ENCODE measurements at places on chromosomes 5 and 9. TPM values are rescaled to one million over a fixed set of nuclear protein-coding genes. Genes with fewer than 3 reads are reported as not detected.

KCNN2 gene
- 0.37 TPM for total RNA-seq

RGS3 gene
- 44.2 TPM for total RNA-seq

NR2F1 gene
- 63.0 TPM for total RNA-seq

GBGT1 gene
- 3.2 TPM for total RNA-seq

STPG3 gene
- total RNA-seq = not detected

GPX8 gene
- 126 TPM for total RNA-seq

COL15A1 gene
- 104 TPM for total RNA-seq

ZBED3 gene
- 0.44 TPM for total RNA-seq

SLC6A7 gene
- not detected for total RNA-seq

NFX1 gene
- 25.2 TPM for total RNA-seq

GMCL2 gene
- total RNA-seq = not detected

KIF24 gene
- 5.2 TPM for total RNA-seq

CNOT8 gene
- 59.3 TPM for total RNA-seq

WHRN gene
- 1.5 TPM for total RNA-seq

DBN1 gene
- 153 TPM for total RNA-seq

HBEGF gene
- total RNA-seq = 12.4 TPM

SOX30 gene
- not detected for total RNA-seq

ICE1 gene
- 33.2 TPM for total RNA-seq

PAPPA gene
- 23.5 TPM for total RNA-seq

SPINK6 gene
- not detected for total RNA-seq

C8G gene
- total RNA-seq = 0.37 TPM

CCDC127 gene
- total RNA-seq = 5.5 TPM

AMBP gene
- not detected for total RNA-seq

FAF2 gene
- total RNA-seq = 38.3 TPM

PAXX gene
- 25.1 TPM for total RNA-seq

GPR21 gene
- total RNA-seq = 1.5 TPM

ZNF608 gene
- 1.8 TPM for total RNA-seq

CTSV gene
- total RNA-seq = 0.89 TPM

PDLIM4 gene
- 107 TPM for total RNA-seq

SLC6A18 gene
- total RNA-seq = not detected

CCL28 gene
- 1.5 TPM for total RNA-seq

SETX gene
- total RNA-seq = 78.5 TPM

CCDC183 gene
- total RNA-seq = 0.37 TPM

DDX4 gene
- not detected for total RNA-seq

MAPKAP1 gene
- 84.0 TPM for total RNA-seq

ZFP37 gene
- 3.1 TPM for total RNA-seq

PPP6C gene
- 8.3 TPM for total RNA-seq

GABRA6 gene
- not detected for total RNA-seq

SMIM27 gene
- 6.1 TPM for total RNA-seq

FUT7 gene
- total RNA-seq = not detected

TCF7 gene
- 0.37 TPM for total RNA-seq

FBN2 gene
- total RNA-seq = 95.7 TPM

TBC1D2 gene
- 34.3 TPM for total RNA-seq

SPARC gene
- 405 TPM for total RNA-seq

HNRNPH1 gene
- total RNA-seq = 777 TPM

FAM221B gene
- total RNA-seq = not detected

TNIP1 gene
- total RNA-seq = 48.4 TPM

ACTBL2 gene
- total RNA-seq = 0.11 TPM

SPINK1 gene
- 0.33 TPM for total RNA-seq

CYFIP2 gene
- 22.9 TPM for total RNA-seq

PRR7 gene
- 4.9 TPM for total RNA-seq

FCN1 gene
- not detected for total RNA-seq

SPINK4 gene
- not detected for total RNA-seq

RBM18 gene
- 8.2 TPM for total RNA-seq

SHLD3 gene
- total RNA-seq = 5.0 TPM
